Thoracic aorta endothelial cell (primary cell): ENCODE measurements at places on chromosomes 7 and 10. TPM values are rescaled to one million over a fixed set of nuclear protein-coding genes. Genes with fewer than 3 reads are reported as not detected.

The ITGB8 gene
- total RNA-seq, result 5.5 and 8.9 TPM in 2 replicates

The GHRHR gene
- total RNA-seq, result 0.14 TPM in 1 of 2 replicates, not detected in the other

The HMX3 gene
- total RNA-seq, result not detected in 2 replicates

The OR2A42 gene
- total RNA-seq, result 0.07 TPM in 1 of 2 replicates, not detected in the other

The NYAP1 gene
- 2.7 and 4.1 TPM in 2 replicates for total RNA-seq

The PPP1R3C gene
- total RNA-seq, result 1.1 and 1.6 TPM in 2 replicates

The ZNF239 gene
- total RNA-seq, result 0.66 and 0.72 TPM in 2 replicates

The CYCS gene
- 102 and 127 TPM in 2 replicates for total RNA-seq

The PNLIPRP2 gene
- total RNA-seq, result not detected in 2 replicates

The AMPH gene
- total RNA-seq, result 0.07 TPM in 1 of 2 replicates, not detected in the other

The LIPF gene
- total RNA-seq, result not detected in 2 replicates

The SPAG6 gene
- total RNA-seq, result not detected in 2 replicates

The NODAL gene
- not detected in 2 replicates for total RNA-seq

The GRID2IP gene
- not detected in 2 replicates for total RNA-seq

The TRIM56 gene
- 14.1 and 16.9 TPM in 2 replicates for total RNA-seq

The ZMIZ1 gene
- total RNA-seq, result 20.2 and 26.9 TPM in 2 replicates

The PNLIP gene
- not detected in 2 replicates for total RNA-seq
